ENCODE measurements at places on chromosomes 12 and 14.
A peak's percentile ranks its signal among the peaks of the same experiment; 100 is the strongest.

DNA sequence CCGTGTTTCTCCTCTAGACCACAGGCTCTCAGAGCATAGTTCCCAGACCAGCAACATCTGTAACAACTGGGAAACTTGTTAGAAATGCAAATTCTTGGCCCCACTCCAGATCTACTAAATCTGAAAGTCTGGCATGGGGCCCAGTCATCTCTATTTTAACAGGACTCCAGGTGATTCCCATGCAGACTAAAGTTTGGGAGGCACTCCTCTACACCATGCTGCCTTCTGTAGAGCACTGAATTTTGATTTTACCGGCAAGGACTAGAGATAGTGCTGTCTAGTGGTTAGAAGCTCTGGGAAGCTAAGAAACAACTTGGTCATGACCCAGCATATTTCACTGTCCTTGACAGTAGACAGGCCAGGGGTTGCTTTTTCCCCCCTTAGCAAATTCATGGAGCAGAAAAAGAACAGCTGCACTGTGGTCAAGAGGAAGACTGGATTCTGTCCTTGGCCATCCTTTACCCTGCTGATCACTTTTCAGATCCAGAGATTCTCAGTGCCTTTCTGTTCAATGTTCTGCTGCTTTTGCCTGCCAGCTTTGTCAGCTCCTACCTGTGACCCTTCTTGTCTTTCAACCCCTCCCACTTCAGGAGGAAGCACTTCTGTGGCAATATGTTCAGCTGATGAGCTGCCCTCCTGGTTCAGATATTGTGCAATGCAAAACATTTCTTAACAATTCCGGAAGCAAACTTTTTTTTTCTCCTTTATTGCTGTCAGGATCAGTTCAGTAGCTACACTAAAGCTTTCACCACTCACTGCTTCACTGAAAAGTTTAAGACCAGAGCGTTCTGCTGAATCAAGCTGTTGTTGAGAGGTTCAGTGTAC, 133.8 kb upstream of the NUDT4 start:
- DNase-seq = no peak

GRCh38 chr12:43282106-43282505, 269.9 kb downstream of the ADAMTS20 start:
- DNase-seq = no peak

DNA sequence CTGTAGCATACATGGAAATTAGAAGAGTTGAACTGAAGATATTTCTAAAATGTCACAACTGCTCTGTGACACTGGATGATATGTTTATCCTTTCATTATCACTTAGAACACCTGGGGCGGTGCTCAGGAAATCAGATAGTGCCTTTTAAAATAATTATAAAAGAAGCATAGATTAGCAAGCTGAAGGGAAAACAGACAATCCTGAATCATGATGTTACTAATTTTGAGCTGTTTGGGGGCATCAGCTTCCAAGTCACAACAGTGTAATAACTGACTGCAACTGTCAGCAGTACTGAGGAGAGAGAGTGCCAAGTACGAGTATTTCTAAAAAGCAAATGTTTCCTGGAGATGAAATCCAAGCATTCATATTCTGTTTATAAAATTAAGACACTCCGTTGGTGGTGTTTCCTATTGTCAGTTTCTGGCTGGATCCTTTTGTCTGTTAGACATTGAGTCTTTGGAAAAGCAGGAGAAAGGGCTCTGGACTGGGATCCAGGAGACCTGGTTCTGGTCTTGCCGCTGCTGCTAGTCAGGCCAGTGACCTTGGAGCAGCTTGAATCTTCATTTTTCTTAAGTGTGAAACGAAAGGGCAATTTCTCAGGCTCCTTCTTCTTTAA, 380.1 kb downstream of the EGLN3 start:
- DNase-seq = no peak

DNA sequence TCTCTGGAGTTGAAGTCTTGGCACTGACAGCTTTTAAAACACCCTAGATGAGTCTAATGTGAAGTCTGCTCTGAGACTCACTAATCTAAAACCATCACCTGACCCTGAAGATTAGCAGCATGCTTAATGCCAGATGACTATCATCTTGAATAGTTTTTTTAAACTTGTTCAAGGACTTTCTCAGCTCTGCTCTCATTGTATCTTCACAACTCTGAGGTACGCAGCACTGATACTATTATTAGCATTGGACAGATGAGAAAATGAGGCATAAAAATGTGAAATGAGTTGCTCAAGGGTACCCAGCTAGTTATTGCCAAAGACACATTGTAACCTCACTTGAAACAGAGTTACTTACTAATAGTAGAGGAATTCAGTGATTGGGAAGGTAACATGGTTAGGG, 4.8 kb downstream of the SLC38A1 start:
- peak; percentile 39 for DNase-seq

- no peak for DNase-seq
Measured at GRCh38 chr12:76739896-76740295, 24.0 kb upstream of the ZDHHC17 start.

GRCh38 chr12:57474862-57475261, 4.8 kb downstream of the ARHGAP9 start:
- DNase-seq = no peak

DNA sequence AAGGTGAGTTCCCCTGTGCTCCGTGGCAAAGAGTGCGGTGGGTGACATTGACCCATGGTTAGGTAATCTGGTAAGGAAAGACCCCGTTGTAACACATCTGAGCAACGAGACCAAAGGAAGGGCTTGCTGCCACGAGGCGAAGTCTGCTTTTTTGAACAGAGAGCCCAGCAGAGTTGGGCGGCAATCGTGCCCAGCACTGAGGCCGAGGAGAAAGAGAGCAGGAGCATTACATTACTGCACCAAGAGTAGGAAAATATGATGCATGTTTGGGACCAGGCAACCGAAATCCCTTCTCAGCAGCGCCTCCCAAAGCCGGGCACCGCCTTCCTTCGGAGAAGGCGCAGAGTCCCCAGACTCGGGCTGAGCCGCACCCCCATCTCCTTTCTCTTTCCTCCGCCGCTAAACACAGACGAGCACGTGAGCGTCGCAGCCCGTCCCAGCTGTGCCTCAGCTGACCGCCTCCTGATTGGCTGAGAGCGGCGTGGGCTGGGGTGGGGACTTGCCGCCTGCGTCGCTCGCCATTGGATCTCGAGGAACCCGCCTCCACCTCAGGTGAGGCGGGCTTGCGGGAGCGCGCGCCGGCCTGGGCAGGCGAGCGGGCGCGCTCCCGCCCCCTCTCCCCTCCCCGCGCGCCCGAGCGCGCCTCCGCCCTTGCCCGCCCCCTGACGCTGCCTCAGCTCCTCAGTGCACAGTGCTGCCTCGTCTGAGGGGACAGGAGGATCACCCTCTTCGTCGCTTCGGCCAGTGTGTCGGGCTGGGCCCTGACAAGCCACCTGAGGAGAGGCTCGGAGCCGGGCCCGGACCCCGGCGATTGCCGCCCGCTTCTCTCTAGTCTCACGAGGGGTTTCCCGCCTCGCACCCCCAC, at the start of gene HIF1A:
Gene HIF1A (plus strand): TSS at position 684 of the 865 bp plus-strand sequence. CDS start 292 bp downstream, outside the sequence.
- peak; percentile 98 for DNase-seq

- DNase-seq = no peak
Measured at GRCh38 chr14:50835280-50835679, 4.3 kb upstream of the NIN start.

DNA sequence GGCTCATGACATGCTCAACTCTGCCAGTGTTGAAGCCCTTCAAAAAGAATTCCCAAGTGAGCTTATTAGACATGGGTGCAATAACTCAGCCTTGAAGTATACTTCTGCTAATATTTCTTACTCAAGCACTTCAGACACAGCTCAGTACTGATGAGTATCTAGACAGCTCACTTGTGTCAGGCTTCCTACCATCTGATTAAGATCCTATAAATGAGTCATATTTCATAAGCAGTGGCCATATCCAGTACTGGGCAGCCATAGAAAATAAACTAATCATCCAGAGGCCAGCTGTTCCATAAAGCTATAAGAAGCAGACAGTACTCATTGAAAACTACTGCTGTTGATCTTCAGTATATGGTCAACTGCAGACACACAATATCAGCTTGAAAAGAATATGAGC, 12.9 kb downstream of the FSCB start:
- DNase-seq = no peak

GRCh38 chr12:63844391-63845341, at the start of gene SRGAP1:
SRGAP1 (plus strand) TSS chr12:63844700; CDS start chr12:63844817, 117 bp downstream.
- peak; percentile 48 for DNase-seq

Measured in D341Med (cell line).